Aorta (tissue), 5 donors: ENCODE measurements at places on chromosomes 4 and X. TPM values are rescaled to one million over a fixed set of nuclear protein-coding genes. Genes with fewer than 3 reads are reported as not detected.

Gene SYN1
- polyA plus RNA-seq: 0.90 TPM

Gene PCYT1B
- polyA plus RNA-seq: 0.03 TPM

Gene GYG2
- polyA plus RNA-seq: 2.0 TPM

Gene FAM53A
- not detected for polyA plus RNA-seq

Gene ARHGAP36
- polyA plus RNA-seq: not detected
